ENCODE measurements at places on chromosomes 7 and 10.

- no peak for DNase-seq
Observed at GRCh38 chr7:15998617-15999016, 312.1 kb upstream of the MEOX2 start.

- no peak for DNase-seq
Observed at GRCh38 chr7:40301486-40302068, 166.8 kb downstream of the SUGCT start.

DNA sequence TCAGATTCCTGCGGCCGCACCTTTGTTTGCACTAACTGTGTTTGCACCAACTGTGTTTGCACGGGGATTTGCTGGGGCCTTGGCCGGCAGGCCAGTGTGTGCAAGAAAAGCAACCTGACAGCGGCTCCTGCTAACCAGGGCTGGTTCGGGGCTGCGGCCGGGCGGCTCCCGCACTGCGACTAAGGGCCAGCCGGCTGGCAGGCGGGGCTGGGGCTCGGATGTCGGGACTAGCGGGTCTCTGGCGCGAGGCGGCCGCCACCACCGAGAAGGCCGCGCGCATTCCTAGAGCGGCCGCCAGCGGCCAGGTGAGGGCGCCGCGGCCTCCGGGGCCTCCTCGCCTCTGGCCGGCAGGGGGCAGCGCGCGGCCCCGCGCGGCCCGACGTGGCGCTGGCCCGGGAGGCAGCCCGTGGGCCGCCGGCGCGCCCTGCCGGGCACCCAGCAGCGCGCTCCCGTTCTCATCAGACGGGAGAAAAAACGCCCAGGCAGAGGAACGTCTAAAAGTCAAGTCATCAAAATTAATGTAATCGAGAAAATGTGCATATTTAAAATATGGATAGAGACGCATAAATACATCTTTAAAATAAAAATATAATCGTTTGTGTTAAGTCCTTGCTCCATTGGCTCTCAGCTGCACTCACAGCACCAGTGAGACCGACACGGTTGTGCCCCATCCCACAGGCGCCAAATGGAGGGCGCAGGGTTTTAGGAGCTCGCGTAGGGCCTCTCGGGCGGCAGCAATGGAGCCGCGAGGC is 38.5 kb downstream of the ZNF777 start:
- DNase-seq, result peak; percentile 89

DNA sequence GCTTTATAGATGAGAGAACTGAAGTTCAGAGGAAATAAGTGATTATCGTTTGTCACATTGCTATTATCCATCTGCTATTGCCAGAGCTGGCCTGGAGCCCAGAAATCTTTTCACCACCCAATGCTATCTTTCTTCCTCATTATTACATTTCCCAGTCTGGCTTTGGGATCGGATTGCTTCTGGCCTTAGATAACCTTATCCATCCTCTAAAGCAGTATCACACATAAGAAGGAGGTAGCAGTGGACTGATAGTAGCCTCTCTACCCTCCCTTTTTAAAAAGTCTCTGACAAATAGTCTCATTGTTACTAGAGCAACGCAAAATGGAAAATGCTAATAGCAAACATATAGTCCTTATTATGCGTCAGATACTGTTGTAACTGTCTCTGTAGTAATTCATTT is 1.3 kb upstream of the CLDN12 start:
- DNase-seq, result no peak

DNA sequence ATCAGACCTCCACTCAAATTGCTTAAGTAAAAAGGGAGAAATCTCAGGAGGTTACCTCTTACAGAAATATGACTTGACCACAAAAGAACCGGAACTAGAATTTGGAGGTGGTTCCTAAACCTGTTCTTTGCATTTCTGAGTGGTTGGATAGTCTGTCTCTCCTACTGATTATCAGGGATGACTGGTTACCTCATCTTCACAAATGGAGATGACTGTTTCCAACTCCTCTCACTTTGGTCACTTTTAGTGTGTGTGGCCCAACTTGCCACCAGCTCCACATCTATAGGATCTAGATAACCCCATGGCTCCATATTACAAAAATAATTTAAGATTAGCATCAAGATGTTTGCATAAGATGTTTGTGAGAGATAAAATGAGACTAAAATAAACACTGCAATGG is 95.5 kb downstream of the CCDC71L start:
- DNase-seq, result no peak

Measured in H9 (cell line).